ENCODE measurements at places on chromosomes 2 and 18. TPM values are rescaled to one million over a fixed set of nuclear protein-coding genes. Genes with fewer than 3 reads are reported as not detected.

Gene TCF23
- total RNA-seq: not detected

DNA sequence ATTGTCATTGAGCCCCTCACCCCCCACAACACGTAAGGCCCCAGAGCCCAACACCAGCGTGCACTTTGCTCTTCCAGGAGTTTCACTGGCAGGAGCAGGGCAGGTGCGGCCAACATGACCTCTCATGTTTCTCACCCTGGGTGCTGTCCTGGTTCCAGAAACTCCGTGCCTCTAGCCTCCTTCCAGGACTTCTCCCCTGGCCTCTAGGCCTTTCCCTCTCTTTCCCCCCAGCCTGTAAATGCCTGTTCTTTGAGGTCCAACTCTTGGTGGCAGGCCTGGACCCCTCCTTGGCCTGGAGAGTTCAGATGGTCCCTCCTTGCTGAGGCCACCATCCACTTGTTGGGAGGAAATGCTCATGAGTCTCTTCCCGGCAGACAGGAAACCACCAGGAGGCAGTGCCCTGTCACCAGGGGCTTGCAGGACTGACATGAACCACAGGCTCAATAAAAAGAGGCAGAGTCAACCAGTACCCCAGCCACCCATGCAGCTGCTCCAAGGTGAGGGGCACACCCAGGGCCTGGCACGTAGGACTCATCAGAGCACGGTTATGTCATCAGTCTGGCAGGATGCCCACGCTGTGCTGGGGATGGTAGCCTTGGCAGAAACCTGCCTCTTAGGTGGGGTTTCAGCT lies 1.5 kb downstream of the MALL start:
- no peak for ATAC-seq

Gene ASB18
- not detected for total RNA-seq

- no peak for ATAC-seq
Observed at GRCh38 chr2:29561181-29561580, 360.2 kb downstream of the ALK start.

Gene CYTIP
- total RNA-seq: 3.6 TPM

Gene MREG
- total RNA-seq: 3.3 TPM

Measured in gastroesophageal sphincter (tissue), 4 donors.